Spinal cord (tissue), 10 donors: ENCODE measurements at places on chromosomes 13 and 19. TPM values are rescaled to one million over a fixed set of nuclear protein-coding genes. Genes with fewer than 3 reads are reported as not detected.
A peak's percentile ranks its signal among the peaks of the same experiment; 100 is the strongest.

DNA sequence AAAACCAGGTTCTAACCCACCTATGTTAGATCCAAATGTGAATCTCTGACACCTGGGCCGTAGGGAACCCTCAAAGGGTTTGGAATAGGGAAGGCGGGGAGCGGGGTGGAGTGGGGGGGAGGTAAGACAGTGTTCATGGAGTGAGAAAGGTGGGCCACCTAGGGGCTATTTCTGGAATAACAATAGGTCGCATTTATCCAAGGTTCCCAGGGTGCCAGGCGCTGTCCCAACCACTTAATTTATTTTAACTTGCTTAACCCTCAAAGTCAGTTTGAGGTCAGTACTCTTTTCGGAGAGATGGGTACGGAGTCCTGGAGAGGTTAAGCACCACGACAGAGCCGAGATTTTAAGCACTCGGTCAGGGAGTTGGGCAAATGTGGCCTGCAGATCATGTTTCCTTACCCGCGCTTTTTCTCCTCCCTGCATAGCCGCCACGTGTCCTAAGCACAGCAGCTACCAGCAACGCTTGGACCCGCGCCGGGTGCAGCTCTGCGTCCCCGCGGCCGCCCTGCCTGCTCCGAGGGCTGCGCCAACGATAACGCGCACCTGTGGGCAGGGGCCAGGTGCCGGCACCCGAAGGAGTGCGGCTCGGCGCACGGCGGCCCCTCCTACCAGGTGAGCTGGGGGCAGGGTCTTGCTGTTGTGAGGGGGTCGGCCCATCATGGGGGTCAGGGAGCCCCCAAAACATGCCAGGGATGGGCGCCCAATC, 25.0 kb upstream of the FXYD3 start:
- no peak overlapping the region for H3K4me3 ChIP-seq
- no peaks in the 10 kb centered on the region for H3K36me3 ChIP-seq

GRCh38 chr13:28601581-28601980, 57.3 kb upstream of the POMP start:
- H3K36me3 ChIP-seq, result no peaks in the 10 kb centered on the region
- H3K4me1 ChIP-seq, result no peaks in the 10 kb centered on the region
- no peak for DNase-seq
- H3K4me3 ChIP-seq, result no peak overlapping the region

DNA sequence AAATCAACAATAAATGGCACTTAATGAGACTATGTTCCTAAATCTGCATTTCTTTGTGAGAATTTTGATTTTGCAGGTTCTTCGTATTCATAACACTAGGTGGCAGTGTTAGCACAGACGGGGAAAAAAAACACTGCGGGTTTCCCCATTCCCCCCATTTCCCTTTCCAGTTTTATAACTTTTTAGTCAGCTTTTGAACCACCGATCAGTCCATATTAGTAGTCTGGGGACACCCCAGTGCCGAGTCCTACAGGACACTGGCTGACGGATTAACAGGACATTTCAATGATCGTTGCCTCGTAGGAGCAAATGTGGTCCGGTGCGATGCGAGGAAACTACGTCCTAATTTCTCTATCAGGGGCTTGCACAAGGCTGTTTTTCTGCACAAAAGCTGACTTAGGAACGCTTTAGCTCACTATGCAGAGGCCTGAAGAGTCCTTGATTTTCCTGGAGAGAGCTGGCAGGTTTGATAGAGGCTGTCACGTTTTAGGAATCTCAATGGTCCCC, 234.3 kb downstream of the LMO7 start:
- DNase-seq, result no peak
- H3K27me3 ChIP-seq, result no peaks in the 10 kb centered on the region
- no peaks in the 10 kb centered on the region for H3K36me3 ChIP-seq
- no peaks in the 10 kb centered on the region for H3K4me1 ChIP-seq
- H3K27ac ChIP-seq, result peak overlapping the region; percentile 72

GRCh38 chr13:110648848-110649421, 33.6 kb downstream of the NAXD start:
- H3K27ac ChIP-seq, result no peak overlapping the region
- no peaks in the 10 kb centered on the region for H3K27me3 ChIP-seq
- peaks cover 17% of the 10 kb centered on the region for H3K4me1 ChIP-seq
- no peak overlapping the region for H3K4me3 ChIP-seq

GRCh38 chr19:17748884-17749638, 2.2 kb upstream of the FCHO1 start:
- DNase-seq, result no peak
- H3K4me3 ChIP-seq, result no peak overlapping the region
- peaks cover 46% of the 10 kb centered on the region for H3K4me1 ChIP-seq
- H3K27ac ChIP-seq, result no peak overlapping the region
- no peaks in the 10 kb centered on the region for H3K27me3 ChIP-seq

- H3K4me1 ChIP-seq, result peaks cover 34% of the 10 kb centered on the region
- H3K36me3 ChIP-seq, result no peaks in the 10 kb centered on the region
- peak overlapping the region; percentile 72 for H3K4me3 ChIP-seq
These were observed 142.5 kb upstream of the ZNF536 start for GRCh38 chr19:30229525-30230174.

DNA sequence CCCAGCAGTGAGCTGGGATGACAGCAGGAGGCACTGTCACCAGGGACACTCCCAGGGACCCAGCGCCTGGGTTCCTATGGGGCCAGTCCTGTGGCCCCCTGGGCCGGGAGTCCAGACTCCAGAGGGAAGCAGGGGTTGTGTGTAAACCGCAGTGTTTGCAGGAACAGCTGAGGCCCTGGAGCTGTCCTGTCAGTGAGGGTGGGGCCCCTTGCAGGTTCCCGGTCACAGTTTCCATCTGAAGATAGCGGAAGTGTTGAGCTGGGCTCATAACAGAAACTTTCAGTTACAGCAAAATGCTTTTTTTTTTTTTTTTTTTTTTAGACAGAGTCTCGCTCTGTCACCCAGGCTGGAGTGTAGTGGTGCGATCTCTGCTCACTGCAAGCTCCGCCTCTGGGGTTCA, 17.7 kb upstream of the CSNK1G2 start:
- no peaks in the 10 kb centered on the region for H3K27me3 ChIP-seq
- no peak overlapping the region for H3K4me3 ChIP-seq
- no peaks in the 10 kb centered on the region for H3K4me1 ChIP-seq
- no peak for DNase-seq
- peaks cover 80% of the 10 kb centered on the region for H3K36me3 ChIP-seq

DNA sequence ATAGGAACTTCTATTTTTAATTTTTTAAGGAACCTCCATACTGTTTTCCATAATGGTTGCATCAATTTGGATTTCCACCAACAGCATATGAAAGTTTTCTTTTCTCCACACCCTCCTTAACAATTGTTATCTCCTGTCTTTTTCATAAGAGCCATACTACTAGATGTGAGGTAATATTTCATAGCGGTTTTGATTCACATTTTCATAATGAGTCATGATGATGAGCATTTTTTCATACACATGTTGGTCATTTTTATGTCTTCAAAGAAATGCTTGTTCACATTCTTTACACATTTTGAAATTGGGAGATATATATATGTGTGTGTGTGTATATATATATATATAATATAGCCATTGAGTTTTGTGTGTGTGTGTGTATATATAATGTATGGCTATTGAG, 420.3 kb upstream of the PCDH9 start:
- H3K27me3 ChIP-seq, result no peaks in the 10 kb centered on the region
- H3K4me1 ChIP-seq, result no peaks in the 10 kb centered on the region
- H3K4me3 ChIP-seq, result no peak overlapping the region
- H3K36me3 ChIP-seq, result no peaks in the 10 kb centered on the region

DNA sequence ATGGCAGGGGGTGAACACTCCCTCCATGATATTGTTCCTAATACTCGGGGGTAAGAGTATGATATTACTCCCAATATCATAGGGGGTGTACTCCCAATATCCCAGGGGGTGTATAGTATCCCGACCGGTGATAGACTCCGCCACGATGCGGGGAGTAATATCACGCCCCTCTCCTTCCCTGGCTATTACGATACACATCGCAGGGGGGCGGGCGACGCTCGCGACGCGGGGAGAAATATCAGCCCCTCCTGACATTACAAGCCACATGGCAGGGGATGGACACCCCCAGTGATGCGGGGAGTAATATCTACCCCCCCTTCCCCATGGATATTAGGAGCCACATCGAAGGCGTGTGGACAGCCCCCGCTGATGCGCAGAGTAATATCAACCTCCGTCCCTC, 3.2 kb upstream of the RGCC start:
- no peak overlapping the region for H3K4me3 ChIP-seq
- H3K4me1 ChIP-seq, result peaks cover 20% of the 10 kb centered on the region
- peaks cover 19% of the 10 kb centered on the region for H3K27me3 ChIP-seq
- H3K27ac ChIP-seq, result no peak overlapping the region
- DNase-seq, result no peak

- no peaks in the 10 kb centered on the region for H3K36me3 ChIP-seq
- no peak overlapping the region for H3K27ac ChIP-seq
- H3K4me1 ChIP-seq, result no peaks in the 10 kb centered on the region
- no peak overlapping the region for H3K4me3 ChIP-seq
These were observed 181.8 kb downstream of the TBC1D4 start for GRCh38 chr13:75299913-75300862.

DNA sequence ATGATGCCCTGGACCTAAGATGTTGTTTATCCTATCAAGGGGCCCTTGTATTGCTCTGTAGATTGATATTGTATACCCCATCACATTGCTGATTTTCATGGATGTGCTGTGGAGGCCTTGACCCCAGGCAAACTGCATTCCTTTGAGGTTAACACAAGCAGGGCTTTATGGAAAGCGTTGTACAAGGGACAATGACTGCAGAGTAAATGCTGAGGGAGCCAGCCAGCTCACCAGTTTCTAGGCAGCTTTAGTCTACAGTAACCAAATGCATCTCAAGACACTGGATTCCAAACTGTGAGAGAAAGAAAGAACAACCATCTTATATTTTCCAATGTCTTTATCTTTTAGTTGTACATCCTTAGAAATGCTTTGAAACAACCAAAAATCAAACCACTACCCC, 34.1 kb upstream of the EDNRB start:
- H3K27ac ChIP-seq, result no peak overlapping the region
- H3K27me3 ChIP-seq, result no peaks in the 10 kb centered on the region
- no peaks in the 10 kb centered on the region for H3K4me1 ChIP-seq
- H3K4me3 ChIP-seq, result no peak overlapping the region
- H3K36me3 ChIP-seq, result no peaks in the 10 kb centered on the region

GRCh38 chr19:542173-542866, 1.5 kb upstream of the GZMM start:
- no peak for DNase-seq
- H3K4me3 ChIP-seq, result no peak overlapping the region
- H3K36me3 ChIP-seq, result peaks cover 64% of the 10 kb centered on the region
- H3K27me3 ChIP-seq, result no peaks in the 10 kb centered on the region

- H3K36me3 ChIP-seq, result peaks cover 12% of the 10 kb centered on the region
- H3K27ac ChIP-seq, result no peak within 1 kb of the TSS
- H3K4me3 ChIP-seq, result no peak within 1 kb of the TSS
- H3K27me3 ChIP-seq, result peaks cover 75% of the 10 kb centered on the region
- peaks cover 35% of the 10 kb centered on the region for H3K4me1 ChIP-seq
- no peak for DNase-seq
These were observed at the start of gene ARHGAP45 for GRCh38 chr19:1066748-1067340. Gene ARHGAP45, plus strand, starts transcription at chr19:1067167. Its CDS starts 239 bp downstream, at chr19:1067406.

GRCh38 chr13:51760592-51760991, 43.4 kb downstream of the DHRS12 start:
- no peaks in the 10 kb centered on the region for H3K27me3 ChIP-seq
- peaks cover 11% of the 10 kb centered on the region for H3K4me1 ChIP-seq
- H3K27ac ChIP-seq, result no peak overlapping the region

GRCh38 chr13:43200736-43201135, 177.3 kb downstream of the DNAJC15 start:
- H3K36me3 ChIP-seq, result no peaks in the 10 kb centered on the region
- no peak overlapping the region for H3K4me3 ChIP-seq
- H3K4me1 ChIP-seq, result peaks cover 4% of the 10 kb centered on the region
- peaks cover 3% of the 10 kb centered on the region for H3K27me3 ChIP-seq

DNA sequence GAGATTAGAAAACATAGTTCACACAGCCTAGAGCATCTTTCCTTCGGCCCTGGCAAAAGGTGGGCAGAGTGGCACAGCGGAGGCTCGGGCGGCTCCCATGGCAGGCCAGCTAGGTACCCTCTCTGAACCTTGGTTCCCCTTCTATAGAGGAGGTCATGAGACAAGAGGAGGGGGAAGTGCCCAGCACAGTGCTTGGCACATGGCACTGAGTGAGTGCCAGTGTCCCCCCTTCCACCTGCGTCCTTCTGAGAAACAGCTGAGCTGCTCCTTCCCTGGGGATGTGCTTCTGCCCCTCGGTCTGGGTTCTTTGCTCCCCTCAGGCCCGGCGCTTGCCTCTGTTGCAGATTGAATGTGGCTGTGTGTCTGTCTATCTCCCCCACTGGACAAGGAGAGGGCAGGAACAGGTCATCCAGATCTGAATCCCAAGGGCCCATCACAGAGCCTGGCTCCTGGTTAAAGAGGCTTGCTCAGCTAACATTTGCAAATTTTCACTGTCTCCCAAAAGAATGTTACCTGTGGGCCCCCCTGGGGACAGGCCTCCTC, 165.6 kb downstream of the USP12 start:
- no peak for DNase-seq
- peaks cover 24% of the 10 kb centered on the region for H3K4me1 ChIP-seq
- no peak overlapping the region for H3K4me3 ChIP-seq
- H3K36me3 ChIP-seq, result no peaks in the 10 kb centered on the region
- peaks cover 3% of the 10 kb centered on the region for H3K27me3 ChIP-seq

- no peak overlapping the region for H3K4me3 ChIP-seq
- no peak for DNase-seq
- H3K4me1 ChIP-seq, result no peaks in the 10 kb centered on the region
- H3K27ac ChIP-seq, result no peak overlapping the region
- H3K36me3 ChIP-seq, result no peaks in the 10 kb centered on the region
- H3K27me3 ChIP-seq, result no peaks in the 10 kb centered on the region
These were observed 74.3 kb upstream of the LRCH1 start for GRCh38 chr13:46478651-46479050.

GRCh38 chr19:39998501-39998900, 1.6 kb downstream of the ZNF546 start:
- H3K4me3 ChIP-seq, result no peak overlapping the region
- no peaks in the 10 kb centered on the region for H3K27me3 ChIP-seq
- H3K36me3 ChIP-seq, result peaks cover 4% of the 10 kb centered on the region
- no peak overlapping the region for H3K27ac ChIP-seq
- no peak for DNase-seq

GRCh38 chr13:63025741-63026140, 1610.1 kb upstream of the PCDH20 start:
- no peaks in the 10 kb centered on the region for H3K4me1 ChIP-seq
- H3K27me3 ChIP-seq, result no peaks in the 10 kb centered on the region
- no peak overlapping the region for H3K4me3 ChIP-seq

DNA sequence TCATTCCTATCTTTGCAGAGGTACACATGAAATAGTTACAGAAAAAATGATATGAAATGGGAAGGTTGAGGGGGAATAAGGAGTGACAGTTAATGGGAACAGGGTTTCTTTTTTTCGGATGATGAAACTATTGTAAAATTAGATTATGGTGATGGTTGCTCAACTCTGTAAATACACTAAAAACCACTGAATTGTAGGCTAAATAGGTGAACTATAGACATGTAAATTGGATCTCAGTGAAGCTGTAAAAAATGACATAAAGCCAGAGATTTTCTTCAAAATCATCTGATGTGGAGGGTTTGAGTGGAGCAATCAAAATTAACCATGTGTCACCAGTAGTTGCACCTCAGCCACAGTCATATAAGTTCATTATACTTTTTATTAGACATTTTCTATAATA, 6.6 kb upstream of the FLT3 start:
- no peaks in the 10 kb centered on the region for H3K27me3 ChIP-seq
- no peak for DNase-seq
- peaks cover 2% of the 10 kb centered on the region for H3K36me3 ChIP-seq
- H3K4me3 ChIP-seq, result no peak overlapping the region

The NCR1 gene
- not detected for total RNA-seq

The IGFL1 gene
- total RNA-seq, result not detected

The BRME1 gene
- total RNA-seq, result 7.2 TPM

The ATP8B3 gene
- 1.1 TPM for total RNA-seq

The CYP4F12 gene
- 6.8 TPM for total RNA-seq

The EFNB2 gene
- 37.9 TPM for total RNA-seq

The MATK gene
- 22.8 TPM for total RNA-seq
